NCI-H2171 treated with DMSO at 0.1 percent for 48 hours (cell line): ENCODE measurements at places on chromosomes 2 and 18.

GRCh38 chr2:214774108-214774507 is 35.4 kb downstream of the BARD1 start:
- DNase-seq: no peak

DNA sequence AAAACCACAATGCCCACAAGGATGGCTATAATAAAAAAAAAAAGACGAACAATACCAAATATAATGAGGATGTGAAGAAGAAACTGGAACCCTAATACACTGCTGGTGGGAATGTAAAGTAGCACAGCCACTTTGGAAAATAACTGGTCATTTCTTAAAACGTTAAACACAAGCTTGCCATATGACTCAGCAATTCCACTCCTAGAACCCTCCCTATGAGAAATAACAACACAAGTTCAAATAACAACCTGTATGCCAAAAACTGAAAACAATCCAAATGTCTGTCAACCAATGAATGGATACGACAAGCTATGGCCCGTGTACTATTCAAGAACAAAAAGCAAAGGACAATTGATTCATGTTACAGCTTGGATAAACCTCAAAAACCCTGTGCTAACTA is 7.0 kb upstream of the ALPK2 start:
- no peak for DNase-seq

- DNase-seq: no peak
Observed at GRCh38 chr2:166372046-166372445, 3.7 kb downstream of the SCN9A start.

DNA sequence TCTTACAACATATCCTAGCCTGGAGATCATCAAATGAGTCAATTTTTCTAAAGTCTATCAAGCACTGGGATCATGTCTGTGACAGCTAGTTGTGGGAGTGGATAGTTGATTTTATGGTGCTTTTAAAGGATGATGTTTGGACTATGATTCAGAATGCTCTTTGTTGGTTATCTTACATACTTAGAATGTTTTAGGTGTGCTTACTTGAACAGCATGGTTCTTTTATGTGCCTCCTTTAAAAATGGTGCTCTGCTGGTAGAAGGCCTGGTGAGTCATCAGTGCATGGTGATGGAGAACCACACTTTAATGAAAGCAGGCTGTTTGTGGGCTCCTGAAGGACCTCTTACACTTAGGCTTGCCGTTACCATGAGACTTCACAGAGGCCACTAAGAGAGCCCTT is 682.7 kb upstream of the FANCL start:
- no peak for DNase-seq

GRCh38 chr2:233882353-233882752 is 14.2 kb upstream of the MSL3B start:
- DNase-seq: no peak

DNA sequence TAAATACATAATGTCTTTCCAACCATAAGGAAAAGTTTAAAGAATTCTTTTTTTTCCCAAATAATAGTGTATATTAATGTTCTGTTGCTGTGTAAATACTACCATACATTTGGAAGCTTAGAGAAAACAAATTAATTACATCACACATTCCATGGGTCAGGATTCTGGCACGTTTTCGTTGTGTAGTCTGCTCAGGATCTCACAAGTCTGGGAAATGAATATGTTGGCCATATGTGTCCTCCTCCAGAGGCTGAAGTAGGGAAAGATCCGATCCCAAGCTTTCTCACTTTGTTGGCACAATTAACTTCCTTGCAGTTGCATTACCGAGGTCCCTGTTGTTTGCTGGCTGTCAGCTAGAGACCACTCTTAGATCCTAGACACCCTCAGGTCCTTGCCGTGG is 83.9 kb downstream of the RPRM start:
- no peak for DNase-seq

DNA sequence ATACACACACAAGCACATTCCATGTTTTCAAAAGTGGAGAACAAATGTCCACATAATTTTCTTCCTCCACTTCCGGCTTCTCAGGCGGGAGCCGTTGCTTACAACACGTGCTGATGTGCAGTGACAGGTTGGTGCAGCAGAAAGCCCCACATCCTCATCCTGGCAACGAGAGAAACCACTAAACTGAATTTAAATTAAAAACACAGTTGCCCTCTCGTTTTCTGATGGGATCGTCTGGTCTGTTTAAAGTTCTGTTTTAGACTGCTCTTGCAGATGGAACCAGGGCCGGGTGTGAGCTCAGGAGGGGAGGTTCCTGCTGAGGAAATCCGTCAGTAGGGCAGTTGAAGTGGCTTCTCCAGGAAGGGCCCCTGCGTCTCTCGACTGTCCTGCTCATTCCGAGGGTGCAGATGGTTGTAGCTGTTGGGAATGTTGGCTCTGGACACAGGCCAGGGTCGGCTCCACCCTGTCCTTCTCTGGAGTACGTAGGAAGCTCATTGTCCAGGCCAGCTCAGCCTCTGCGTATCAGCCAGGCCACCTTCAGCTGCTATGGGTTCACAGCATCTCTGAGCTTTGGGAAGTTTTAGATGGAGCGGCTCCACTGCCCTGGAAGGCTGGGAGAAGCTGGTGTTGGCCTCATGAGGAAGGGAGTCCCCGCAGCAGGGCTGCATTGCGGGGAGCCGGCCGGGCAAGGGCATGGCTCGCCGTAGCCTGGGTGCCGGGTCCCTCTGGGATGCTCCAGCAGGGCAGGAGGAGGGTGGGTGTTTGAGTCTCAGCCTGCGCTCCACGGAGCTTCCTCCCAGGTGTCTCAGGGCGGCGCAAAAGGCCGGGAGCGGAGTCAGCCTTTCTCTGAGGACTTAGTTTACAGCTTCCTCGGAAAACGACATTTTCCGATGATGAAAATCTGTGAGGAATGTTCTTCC is 58.3 kb downstream of the NFATC1 start:
- no peak for DNase-seq

DNA sequence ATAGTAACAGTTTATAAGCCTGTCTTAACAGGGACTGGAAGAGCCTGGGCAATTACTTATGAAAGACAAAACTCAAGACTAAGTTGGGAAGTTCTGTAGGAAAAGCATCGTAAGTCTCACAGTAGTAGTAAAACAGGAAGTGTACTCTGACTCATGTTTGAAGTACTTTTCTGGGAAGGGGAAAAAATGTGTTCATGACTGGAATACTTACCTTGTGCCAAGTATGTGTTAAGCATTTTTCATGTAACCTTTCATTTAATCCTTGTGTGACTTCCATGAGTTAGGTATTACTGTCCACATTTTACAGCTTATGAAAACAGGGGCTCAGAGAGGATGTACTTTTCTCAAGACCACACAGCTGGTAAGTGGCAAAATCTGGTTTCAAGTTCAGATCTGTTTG is 13.7 kb upstream of the SKOR2 start:
- no peak for DNase-seq

DNA sequence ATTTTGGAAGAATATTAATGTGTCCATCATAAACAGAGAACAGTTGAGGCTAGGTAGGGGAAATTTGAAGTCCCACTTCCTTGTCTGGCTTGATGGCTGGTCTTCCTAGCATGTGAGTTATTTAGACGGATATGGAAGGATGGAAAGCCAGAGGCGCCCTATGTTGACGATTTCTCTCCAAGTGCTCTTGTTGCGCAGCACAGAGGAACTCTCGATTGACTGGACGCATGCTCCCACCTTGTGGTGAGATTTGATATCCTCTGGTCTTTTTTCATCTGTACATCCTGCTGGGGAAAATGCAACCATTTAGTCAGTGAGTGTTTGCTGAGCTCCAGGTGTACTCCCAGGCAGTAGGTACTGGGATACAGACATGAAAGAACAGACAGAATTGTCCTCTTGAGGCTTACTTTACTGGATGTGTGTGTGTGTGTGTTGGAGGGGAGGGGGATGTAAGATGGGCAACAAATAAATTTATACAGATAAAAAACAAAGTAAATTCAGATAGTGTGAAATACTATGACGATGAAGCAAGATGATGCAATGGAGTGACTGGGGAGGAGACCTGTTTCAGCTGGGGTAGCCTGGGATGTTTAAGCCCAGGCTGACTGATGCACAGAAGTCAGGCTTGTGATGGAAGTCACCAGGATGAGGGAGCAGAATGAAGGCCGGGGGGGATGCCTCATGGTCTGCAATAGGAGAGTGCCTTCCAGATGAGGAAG is 137.2 kb downstream of the TRIM43 start:
- DNase-seq: peak; percentile 86

DNA sequence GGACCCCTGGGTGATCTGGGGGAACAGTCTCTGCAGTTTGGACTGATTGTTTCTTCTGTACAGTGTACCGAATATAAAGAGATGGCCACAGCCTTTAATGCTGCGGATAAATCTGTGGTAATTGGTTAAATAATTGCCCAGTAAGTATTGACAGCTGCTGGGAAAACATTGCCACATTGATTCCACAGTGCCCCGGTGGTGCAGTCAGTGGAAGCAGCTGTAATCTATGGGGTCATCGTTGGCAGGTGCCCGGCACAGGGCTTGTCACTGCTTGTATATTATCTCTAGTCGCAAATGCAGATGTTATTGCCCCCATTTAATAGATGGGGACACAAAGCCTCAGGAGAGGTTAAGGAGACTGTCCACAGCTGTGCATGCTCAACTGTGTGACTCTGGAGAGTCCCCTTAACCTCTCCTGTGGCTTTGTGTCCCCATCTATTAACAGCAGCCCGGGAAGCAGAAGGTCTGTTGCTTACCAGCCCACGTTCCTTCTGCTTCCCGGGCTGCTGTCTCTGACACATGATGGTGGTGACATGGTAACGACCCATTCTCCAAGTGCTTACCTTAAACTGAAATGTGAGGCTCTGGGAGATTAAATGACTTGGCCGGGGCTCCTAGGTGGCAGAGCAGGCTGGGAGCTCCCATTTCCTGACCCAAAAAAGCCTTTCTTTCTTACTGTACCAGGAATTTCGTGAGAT is 76.9 kb downstream of the NCK2 start:
- DNase-seq: peak; percentile 76

- no peak for DNase-seq
Observed at GRCh38 chr2:27071990-27072830, 756 bp upstream of the OST4 start.

- no peak for DNase-seq
Observed at GRCh38 chr2:20288642-20289340, 61.9 kb downstream of the PUM2 start.

DNA sequence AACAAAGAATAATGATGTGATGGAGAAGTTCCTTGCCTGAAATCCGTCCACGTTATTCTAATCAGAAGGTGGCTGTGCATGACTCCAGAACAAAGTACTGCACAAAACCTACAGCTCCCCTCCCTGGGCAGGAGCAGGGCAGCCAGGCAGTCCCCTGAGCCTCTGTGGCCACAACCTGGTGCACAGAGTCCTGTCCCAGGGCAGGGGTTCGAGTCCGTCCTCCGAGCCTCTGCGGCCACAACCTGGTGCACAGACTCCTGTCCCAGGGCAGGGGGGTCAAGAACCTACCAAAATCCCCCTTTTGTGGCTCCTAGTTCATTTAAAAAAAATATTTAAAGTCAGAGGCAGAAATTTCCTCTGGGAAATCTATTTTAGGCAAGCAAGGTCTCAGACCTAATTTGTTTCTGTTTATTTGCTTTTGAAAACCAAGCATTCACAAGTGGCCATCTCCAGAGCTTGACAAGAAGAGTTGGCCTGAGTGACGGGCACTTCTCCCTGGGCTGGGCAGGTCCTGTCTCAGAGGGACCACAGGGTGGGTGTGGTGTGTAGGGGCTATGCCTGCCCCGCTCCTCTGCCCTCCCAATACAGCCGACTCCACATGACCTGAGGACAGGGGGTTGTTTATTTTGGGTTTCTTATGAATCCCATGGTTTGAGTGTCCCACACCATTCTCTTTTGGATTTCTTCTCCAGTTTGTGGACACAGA is 255.9 kb upstream of the PXDN start:
- DNase-seq: no peak

DNA sequence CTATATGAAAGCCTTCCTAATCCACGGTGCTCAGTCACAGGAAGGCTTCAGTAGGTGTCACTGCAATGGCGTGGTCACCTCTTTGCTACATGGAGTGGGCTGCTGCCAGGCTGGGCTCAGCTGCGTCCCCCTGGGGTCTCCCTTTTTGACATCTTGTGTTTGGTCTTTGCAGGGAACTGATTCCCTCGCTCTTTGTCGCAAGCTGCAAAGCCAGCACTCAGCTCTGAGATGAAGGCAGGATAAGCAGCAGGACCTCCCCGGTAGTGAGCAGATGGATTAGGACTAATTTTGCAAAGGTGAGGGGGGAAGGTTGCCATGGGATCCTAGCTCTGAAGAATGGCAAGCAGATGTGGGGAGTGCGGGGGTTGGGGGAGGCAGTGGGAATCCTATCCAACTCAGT is 173.9 kb upstream of the ARL4C start:
- DNase-seq: peak; percentile 24

DNA sequence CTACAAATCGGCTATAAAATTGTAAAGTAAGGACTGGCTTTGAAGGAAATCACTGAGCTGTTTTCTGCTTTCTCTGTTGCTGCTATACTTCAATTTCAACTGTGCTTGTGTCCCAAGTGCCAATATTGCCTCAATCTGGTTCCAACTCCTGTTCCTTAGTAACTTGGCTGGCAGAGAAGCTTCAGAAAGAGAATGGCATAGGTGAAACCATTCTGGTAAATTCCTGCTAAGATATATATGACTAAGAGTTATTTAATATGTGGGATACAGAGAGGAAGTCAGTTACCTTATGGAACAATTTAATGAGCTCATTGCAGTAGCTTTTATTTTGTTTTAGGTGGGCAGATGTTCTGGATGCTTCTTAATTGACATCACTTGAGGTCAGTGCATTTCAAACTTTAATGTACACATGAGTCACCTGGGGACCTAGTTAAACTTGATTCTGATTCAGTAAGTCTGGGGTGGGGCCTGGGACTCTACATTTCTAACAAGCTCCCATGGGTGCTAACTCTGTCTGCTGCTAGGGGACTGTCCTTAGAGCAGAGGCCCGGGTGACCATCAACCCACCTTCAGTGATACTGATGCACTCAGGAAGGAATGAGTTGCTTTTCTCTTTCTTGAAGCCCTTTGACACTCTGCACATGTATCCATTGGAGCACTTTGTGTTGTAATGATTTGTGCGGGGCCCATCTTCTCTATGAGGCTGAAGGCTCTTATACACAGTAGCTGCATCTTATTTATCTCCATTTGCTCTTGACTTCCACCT is 47.6 kb downstream of the LIPG start:
- DNase-seq: peak; percentile 41

- no peak for DNase-seq
Observed at GRCh38 chr2:205128726-205129125, 553.6 kb upstream of the NRP2 start.

- no peak for DNase-seq
Observed at GRCh38 chr2:127235082-127235702, 15.1 kb upstream of the CYP27C1 start.

- DNase-seq: no peak
Observed at GRCh38 chr2:197360744-197361156, 50.2 kb upstream of the ANKRD44 start.
